Fibroblast of skin of left quadriceps (primary cell): ENCODE measurements at places on chromosomes 12 and 14.

DNA sequence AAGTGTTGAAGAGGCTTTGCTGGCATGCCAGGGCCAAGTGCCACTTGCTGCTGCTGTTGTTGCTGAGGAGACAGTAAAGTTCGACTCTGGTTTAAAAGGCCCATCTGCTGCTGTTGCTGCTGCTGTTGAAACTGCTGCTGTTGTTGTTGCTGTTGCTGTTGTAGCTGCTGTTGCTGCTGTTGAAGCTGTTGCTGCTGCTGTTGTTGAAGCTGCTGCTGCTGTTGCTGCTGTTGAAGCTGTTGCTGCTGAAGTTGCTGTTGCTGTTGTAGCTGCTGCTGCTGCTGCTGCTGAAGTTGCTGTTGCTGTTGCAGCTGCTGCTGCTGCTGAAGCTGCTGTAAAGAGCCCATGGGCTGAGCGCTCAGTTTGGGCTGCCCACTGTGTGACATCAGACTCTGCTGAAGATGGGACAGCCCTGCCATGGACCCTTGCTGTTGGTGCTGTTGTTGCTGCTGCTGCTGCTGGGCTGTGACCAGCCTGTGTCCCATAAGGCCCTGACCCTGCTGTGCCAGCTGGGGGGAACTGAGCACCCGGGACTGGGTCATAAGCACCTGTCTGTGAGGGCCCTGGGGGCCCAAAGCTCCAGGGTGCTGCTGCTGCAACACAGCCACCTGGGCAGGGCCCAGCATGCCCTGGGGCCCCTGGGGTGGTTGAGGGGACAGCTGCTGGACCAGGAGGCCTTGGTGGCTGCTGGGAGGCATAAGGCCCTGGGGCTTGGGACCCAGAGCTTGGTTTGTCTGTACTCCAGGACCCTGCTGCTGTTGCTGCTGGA is 14.3 kb upstream of the PRKAG1 start:
- DNase-seq = no peak

DNA sequence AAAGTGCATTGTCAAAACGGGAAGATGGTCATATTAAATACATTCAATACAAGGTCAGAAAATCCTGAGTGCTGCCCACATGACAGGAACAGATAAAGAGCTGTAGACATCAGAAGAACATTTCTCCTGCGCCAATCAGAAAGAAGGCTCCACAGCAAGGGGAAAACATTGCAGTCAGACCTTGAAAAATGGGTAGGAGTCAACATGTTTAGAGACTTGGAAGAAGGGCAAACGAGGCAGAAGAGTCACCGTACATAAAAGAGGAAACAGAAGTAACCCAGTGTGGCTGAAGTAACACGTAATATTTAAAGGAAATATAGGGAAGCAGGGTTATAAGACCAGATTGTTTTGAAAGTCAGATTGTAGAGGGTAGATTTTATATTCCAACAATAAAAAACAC is 11.9 kb downstream of the SPPL3 start:
- no peak for DNase-seq

- peak; percentile 77 for DNase-seq
These were observed 86.5 kb downstream of the SRGAP1 start for GRCh38 chr12:63930971-63931370.

GRCh38 chr14:95816539-95816938 is 60.1 kb upstream of the TUNAR start:
- no peak for DNase-seq

GRCh38 chr12:40646456-40646855 is 45.8 kb upstream of the CNTN1 start:
- no peak for DNase-seq

DNA sequence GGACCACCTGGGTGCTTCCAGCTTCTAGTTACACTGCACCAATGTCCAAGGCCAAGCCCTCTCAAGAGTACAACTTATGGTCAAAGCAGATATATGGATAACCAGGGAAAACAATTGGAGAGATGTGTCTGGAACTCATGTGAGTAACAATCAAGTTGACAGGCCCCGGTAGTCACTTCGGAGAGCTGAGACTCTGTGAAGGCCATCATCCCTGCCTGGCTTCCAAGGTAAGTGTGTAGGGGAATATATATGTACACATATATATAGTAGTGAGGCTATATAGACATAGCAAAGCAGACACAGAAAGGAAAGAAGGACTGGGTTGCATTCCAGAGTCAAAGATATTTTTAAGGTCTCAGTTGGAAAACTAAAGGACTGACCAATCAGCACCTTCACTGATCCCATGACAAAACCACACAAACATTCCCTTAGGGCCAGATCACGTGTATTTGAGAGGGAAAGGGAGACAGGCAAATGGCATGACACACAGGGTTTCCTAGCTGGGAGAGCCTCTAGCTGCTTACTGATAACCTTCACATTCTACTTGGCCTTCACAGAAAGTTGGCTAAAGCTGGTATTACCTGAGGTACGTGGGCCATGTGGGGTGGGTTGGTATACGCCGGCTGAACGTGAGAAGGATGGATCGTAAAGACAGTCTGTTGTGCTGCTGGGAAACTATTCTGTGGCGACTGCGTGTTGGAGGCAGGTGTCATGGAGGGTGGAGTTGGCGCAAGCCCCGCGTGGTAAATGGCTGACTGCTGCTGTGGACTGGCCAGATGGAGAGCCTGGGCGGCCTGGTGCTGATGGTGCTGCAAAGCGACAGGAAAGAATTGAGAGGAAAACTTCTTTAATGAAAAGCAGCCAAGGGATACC is 50.0 kb downstream of the SH2B3 start:
- DNase-seq = no peak

- DNase-seq = no peak
These were observed 8.3 kb upstream of the GPX2 start for GRCh38 chr14:64950889-64951288.

DNA sequence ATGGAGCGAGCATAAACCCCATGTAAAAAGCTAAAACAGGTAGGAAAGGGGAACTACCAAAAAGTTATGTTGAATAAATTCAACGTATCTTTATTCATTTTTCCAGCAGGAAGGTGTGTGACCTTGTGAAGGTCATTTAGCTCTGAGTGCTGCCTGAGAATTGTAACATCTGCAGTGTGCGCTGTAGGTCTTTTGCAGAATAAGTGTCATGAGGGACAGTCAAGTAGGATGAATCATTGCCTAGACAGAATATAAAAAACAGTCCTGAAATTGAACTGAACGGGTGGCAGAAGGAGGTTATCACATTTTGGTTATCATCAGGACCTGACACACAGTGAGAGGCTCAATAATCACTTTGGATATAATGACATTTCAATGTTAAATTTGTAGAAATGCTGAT is 334.8 kb upstream of the NOVA1 start:
- DNase-seq = no peak

GRCh38 chr14:104677512-104678332 is 11.7 kb upstream of the INF2 start:
- DNase-seq = peak; percentile 54

DNA sequence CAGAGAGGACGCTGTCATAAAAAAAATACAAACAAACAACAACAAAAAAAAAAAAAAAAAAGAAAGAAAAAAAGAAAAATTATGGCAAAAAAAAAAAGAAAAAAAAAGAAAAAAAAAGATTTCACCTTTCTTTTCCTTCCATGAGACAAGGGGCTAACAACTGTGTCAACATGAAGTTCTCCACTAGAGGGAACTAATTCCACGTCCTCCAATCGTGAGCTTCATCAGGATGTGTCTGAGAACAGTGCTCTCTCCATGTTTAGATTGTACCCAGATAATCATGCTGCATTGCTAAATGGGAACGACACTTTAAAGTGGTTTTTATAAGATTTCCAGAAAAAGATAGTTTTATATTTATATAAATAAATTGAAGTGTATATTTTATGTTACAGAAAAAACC is 96.2 kb upstream of the PTPRB start:
- peak; percentile 42 for DNase-seq

DNA sequence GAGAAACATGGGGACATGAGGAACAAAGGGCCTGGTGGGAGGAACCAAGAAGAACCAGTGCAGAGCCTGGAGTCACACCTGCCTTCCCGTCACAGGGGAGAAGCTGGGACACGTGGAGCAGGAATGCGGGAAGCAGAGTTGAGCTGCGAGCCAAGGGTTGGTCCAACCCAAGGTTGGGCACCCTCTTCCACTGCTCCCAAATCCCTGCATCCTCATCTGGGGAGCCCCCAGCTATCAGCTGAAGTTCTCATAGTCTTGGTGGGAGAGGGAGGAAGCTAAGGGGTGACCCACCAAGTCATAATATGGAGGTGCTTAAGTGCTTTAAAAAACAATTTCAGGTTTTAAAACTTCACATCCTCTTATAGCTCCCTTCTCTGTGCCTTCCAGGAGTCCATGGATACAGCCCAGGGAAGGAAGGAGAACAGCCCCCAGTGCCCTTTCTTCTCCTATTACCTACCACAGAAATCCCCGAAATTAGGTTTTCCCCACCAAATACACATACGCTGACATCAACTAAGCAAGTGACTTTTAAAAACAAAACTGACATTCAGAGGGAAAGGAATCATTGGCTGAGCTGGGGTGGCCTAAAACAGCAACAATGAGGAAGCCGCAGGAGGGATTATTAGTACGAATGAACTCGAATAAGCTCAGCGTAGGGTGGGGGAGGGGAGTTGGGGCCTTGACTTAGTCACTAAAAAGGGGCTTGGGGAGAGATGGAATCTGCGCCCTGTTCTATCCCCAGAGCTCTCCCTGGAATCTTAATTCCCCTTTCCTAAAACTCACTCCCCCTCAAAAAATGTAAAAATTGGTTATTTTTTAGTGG is 4.5 kb downstream of the MYL6 start:
- no peak for DNase-seq

DNA sequence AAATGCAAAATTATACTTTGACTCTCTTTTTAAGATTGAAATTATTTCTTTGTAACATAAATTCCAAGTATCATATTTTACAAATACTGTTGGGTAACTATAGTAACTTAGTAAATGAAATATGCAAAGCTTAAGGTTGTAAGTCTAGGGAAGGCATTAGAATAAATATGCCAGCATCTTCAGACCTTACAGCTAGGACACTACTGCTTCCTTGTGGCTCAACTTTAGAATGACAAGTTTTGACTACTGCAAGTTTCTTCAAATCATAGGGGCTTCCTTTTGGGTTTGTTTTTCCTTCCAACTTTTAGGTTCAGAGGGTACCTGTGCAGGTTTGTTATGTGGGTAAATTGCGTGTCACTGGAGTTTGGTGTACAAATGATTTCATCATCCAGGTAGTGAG is 17.7 kb upstream of the ANP32D start:
- DNase-seq = no peak

GRCh38 chr14:67566908-67567307 is 33.2 kb downstream of the PIGH start:
- DNase-seq = no peak

DNA sequence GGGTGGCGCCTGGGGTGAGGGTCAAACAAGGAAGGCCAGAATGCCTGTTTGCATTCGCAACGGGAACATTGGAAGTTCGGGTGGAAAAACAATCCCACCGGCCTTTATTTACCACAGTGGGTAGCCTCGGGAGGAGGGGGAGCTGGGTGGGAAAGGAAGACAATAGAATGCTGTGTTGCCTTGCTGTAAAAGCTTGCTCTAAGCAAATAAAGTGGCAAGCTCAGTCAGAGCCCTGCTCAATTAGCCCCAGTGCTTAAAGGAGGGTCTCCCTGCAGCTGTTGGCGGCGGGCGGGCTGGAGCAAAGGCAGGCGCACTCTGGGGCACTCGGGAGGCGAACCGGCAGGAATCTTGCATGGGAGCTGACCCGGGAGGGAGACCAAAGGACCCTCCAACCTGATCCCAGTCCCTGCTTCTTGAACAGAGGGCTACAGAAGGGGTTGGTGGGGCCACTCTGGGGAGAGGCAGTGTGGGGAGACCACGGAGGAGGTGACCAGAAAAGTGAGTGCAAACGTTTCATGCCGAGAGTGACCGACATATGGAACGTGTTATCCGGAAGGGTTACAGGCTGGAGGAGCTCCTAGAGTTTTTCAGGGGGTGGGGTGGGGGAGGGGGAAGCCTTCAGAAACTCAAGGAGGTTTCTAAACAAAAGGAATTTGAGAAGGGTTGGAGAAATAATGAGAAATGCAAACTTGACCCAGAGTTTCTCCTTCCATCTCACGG is 48.5 kb downstream of the NTF3 start:
- DNase-seq = peak; percentile 36

DNA sequence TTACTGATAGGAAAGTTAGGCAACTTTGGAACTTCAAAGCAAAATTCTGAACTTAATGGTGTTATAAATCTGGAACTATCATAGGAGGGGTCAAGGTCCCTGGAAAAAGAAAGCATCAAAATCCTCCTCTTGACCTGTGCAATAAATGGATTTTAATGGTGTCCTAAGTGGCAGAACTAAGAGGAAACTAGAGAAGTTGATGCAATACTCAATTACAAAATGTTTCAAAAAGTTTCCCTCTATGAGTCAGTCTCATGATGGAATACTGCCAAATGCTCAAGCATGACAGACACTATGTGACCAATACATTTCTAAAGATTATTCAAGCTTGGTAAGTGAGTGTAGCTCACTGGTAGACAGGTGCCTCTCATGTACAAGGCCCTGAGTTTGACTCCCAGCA is 47.7 kb upstream of the ERGIC2 start:
- peak; percentile 18 for DNase-seq

- no peak for DNase-seq
These were observed 65.7 kb downstream of the MON2 start for GRCh38 chr12:62532333-62532732.

GRCh38 chr12:90576707-90577106 is 378.3 kb downstream of the CCER1 start:
- no peak for DNase-seq
